Chondrocyte (in vitro differentiated cells): ENCODE measurements at places on chromosomes 1 and 21. TPM values are rescaled to one million over a fixed set of nuclear protein-coding genes. Genes with fewer than 3 reads are reported as not detected.
A peak's percentile ranks its signal among the peaks of the same experiment; 100 is the strongest.

CRNN gene
- total RNA-seq, result not detected in 3 replicates

PTPN22 gene
- not detected in 3 replicates for total RNA-seq

OR2T29 gene
- total RNA-seq, result not detected in 3 replicates

TCEA3 gene
- 15.7 to 17.8 TPM (median 16.9 TPM) in 3 replicates for total RNA-seq

WNT2B gene
- total RNA-seq, result 2.8 to 6.0 TPM (median 6.0 TPM) in 3 replicates

OR6K3 gene
- not detected in 3 replicates for total RNA-seq

DNA sequence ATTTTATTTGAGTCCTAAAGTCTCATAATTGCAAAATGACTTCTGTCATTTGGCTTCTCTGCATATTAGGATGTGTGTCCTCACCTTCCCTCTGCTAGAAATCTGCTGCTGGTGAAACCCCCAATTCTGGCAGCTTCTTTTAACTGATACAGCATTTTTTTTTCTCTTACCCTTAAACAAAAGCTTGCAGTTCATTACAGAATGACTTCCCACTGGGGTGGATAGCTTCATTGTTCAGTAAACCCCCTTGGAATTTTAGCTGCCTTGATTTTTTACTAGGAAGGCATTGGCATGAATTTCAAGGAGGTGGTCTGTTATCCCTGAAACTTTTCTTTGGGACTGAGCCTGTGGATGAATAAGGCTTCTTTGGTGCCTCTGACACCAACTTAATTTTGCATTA is 16.8 kb downstream of the TSEN15 start:
- no peak for DNase-seq

DNA sequence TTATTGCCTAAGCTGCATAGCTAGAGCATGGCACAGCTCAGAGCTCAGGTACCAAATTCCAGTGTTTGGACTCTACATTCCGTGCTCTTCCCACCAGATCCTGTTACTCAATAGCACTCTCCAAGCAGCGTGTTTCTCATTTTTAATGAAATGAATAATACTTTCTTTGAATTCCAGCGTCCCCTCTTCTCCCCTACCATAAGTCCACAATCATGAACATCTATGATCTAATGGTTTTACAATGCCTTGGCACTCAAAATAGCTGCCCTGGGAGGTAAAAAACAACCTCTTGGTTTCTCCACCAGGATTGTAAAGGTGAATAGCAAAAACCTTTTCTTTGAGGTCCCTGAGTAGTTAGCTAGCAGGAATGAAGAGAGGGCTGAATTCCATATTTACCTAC is 480.0 kb upstream of the PKN2 start:
- DNase-seq, result no peak

DNA sequence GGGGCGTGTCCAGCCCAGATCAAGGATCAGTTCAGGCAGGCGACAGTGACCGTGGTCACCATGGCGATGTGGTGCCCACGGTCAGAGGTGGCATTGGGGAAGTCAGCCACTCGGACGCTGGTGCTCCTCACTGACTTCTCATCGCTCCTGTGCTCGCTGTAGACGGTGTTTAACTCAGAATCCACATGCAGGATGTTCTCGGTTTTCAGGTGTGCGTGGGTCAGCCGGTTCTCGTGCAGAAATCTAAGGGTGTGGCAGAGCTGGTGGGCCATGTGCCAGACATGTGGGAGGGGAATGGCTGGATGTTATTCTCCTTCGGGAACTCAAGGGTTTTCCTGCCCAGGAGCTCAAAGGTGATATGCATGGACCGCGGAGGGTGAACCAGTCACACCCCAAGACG is 11.7 kb downstream of the OR2AJ1 start:
- DNase-seq, result peak; percentile 73

GRCh38 chr1:25205786-25206185 is 26.5 kb downstream of the SYF2 start:
- DNase-seq, result no peak

GRCh38 chr1:232421143-232421796 is 208.7 kb downstream of the SIPA1L2 start:
- DNase-seq, result no peak

GRCh38 chr1:176379626-176380339 is 83.2 kb upstream of the PAPPA2 start:
- no peak for DNase-seq

DNA sequence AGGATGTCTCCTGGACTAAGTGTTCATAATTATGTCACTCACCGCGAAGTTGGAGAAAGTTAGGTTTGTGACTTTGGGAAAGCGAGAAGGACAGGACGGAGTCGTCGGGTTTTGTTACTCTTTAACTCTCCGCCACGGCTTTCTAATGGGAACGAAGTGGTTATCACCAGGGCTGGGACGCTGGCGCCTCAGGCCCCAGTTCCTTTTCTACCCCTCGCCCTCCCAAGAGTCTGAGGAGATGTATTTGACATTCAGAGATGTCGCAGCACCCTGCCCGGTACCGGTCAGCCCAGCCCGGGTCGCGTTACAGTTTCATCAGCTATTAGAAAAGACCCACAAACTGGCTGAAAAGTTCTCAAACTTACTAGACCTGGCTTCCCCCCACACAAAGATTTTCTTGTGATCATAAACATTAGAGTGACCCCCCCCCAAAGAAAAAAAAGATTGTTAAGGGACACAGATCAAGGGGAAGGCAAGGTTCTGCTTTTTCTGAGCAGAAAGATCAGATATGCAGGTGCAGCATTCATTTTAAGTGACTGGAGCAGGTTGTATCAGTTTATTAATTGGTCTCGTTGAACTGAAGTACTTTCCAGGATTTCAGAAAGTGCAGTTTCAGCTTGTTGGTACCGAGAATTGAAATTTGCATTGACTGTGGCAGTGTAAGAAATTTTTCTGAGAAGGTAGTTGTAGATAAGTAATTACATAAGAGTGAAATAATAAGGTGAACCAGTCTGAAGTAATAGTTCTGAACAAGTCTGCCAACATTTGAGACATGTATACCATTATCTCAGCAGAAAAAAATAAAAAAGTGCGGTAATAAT is 859 bp upstream of the ZBTB18 start:
- DNase-seq, result no peak

DNA sequence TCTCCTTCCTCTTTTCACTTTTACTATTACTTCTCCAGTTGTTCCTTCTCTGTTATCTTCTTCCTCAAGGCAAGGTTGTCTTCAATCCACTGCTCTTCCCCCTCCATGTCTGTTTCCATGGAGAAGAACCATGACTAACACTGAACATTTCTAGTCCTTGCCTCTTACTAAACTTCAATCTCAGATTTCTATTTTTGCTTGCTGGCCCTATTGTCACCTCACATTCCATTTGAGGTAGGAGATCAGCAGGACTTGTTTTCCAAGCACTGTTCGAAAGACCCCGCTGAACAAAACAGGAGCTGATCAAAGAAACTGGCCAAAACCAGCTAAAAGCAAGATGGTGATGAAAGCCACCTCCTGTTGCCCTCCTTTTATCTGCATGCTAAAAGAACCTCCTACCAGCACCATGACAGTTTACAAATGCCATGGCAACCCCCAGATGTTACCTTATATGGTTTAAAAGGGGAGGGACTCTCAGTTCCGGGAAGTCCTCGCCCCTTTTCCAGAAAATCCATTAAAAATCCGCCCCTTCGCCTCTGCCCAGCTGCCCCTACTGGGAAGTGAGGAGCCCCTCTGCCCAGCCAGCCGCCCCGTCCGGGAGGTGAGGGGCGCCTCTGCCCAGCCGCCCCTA is 22.6 kb downstream of the GON4L start:
- no peak for DNase-seq

- DNase-seq, result no peak
These were observed 3.7 kb downstream of the OPRD1 start for GRCh38 chr1:28815533-28816185.

- DNase-seq, result no peak
These were observed 54.0 kb downstream of the KIAA0040 start for GRCh38 chr1:175138579-175138978.

DNA sequence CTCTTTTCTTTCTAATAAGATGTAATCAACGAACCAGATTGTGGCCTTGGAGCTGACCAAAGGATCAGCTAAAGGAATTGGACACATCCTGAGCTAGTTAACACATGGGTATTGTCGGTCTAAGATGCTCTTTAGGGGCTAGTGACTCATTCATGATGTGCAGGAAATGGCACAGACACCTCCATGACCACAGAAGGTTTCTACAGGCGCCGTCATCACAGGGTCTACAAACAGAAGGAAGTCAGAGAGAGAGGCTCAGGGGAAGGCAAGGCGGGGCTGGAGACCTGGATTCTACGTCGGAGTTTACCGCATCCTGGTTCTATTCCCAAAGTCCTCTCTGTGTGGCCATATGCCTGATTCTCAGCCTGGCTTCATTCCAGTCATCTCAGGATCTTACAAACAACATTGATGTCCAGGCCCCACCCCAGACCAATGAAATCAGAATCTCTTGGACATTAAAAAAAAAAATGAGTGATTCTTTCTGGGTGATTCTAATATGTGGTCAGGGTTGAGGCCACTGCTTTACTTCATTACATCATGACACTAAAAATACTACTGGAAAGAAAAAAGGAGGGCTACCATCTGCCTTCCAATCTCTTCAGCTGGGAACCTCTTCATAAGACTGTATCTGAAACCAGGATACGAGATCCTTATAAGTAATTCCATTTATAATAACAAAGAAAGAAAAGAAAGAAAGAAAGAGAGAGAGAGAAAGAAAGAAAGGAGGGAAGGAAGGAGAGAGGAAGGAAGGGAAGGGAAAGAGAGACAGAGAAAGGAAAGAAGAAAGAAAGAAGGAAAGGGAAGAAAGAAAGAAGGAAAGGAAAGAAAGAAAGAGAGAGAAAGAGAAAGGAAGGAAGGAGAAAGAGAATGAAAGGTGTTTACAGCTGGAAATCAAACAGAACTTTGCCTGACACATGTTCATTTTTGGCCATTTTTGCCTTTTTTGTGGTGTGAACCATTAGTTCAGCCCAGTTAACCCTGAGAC is 11.6 kb upstream of the KCNJ15 start:
- DNase-seq, result no peak

GRCh38 chr1:157335056-157335455 is 196.9 kb upstream of the ETV3 start:
- no peak for DNase-seq

- no peak for DNase-seq
These were observed 204.8 kb upstream of the GALNT2 start for GRCh38 chr1:229862017-229862774.

GRCh38 chr1:7533006-7533405 is 238.1 kb upstream of the VAMP3 start:
- no peak for DNase-seq

- DNase-seq, result no peak
These were observed 446.0 kb downstream of the PCP4 start for GRCh38 chr21:40313260-40313659.

DNA sequence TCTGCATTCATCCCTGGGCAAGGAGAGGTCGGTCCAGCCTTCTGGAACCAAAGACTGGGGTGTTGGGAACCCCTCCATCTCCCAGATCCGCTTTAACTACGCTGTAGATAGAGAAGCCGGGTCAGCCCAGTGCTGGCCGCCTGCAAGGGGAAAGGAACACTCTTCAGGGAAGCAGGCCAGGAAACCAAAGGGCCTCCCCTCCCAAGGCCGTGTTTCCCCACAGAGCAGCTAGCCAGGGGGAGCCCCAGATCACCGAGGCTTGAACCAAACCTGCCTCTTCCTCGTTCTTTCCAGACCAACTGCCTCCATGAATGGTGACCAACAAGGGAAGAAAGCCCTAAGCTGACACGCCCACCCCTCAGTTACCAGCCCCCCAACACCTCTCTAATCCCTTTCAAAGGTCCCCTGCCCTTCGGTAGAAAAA is 1.2 kb upstream of the CHD5 start:
- DNase-seq, result no peak
